Activated CD8-positive, alpha-beta T cell treated with anti-CD3 and anti-CD28 coated beads for 36 hours (primary cell): ENCODE measurements at places on chromosomes 7 and 10.

- H3K27me3 ChIP-seq: no peaks in the 10 kb centered on the region
- H3K4me1 ChIP-seq: no peaks in the 10 kb centered on the region
- H3K36me3 ChIP-seq: no peaks in the 10 kb centered on the region
- no peak for DNase-seq
- no peak overlapping the region for H3K27ac ChIP-seq
These were observed 371.6 kb downstream of the BBS9 start for GRCh38 chr7:33500703-33501701.

- H3K27me3 ChIP-seq: peaks cover 11% of the 10 kb centered on the region
- H3K4me1 ChIP-seq: peaks cover 5% of the 10 kb centered on the region
- no peak overlapping the region for H3K27ac ChIP-seq
- no peaks in the 10 kb centered on the region for H3K36me3 ChIP-seq
- no peak for DNase-seq
These were observed 28.2 kb upstream of the ASL start for GRCh38 chr7:66047426-66047825.

GRCh38 chr10:101354328-101355071 is 535 bp downstream of the BTRC start:
- DNase-seq: peak; percentile 52
- H3K27ac ChIP-seq: peak overlapping the region; percentile 95
- H3K4me1 ChIP-seq: peaks cover 31% of the 10 kb centered on the region
- H3K27me3 ChIP-seq: peaks cover 10% of the 10 kb centered on the region

- peaks cover 4% of the 10 kb centered on the region for H3K27me3 ChIP-seq
- no peak overlapping the region for H3K4me3 ChIP-seq
- peaks cover 15% of the 10 kb centered on the region for H3K4me1 ChIP-seq
- DNase-seq: no peak
- H3K36me3 ChIP-seq: no peaks in the 10 kb centered on the region
These were observed 22.3 kb upstream of the IL15RA start for GRCh38 chr10:5999440-6000165.

DNA sequence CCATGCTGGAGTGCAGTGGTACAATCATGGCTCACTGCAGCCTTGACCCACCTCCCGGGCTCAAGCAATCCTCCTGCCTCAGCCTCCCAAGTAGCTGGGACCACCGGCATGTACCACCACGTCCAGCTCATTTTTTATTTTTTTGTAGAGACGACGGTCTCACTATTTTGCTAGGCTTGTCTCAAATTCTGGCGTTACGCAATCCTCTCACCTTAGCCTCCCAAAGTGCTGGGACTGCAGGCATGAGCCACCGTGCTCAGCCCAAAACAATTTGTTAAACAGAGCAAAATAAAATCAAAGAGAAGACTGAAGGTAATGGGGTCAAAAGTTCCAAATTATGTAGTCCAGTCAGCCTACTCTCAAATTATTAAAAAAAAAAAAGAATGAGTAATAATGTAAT is 8.7 kb upstream of the JMJD1C start:
- H3K4me3 ChIP-seq: no peak overlapping the region
- peaks cover 4% of the 10 kb centered on the region for H3K36me3 ChIP-seq
- no peak overlapping the region for H3K27ac ChIP-seq
- peaks cover 15% of the 10 kb centered on the region for H3K4me1 ChIP-seq
- no peak for DNase-seq
